Hematopoietic multipotent progenitor cell treated with erythropoietin and hydrocortisone succinate and interleukin-3 and kit ligand, for 15 days (in vitro differentiated cells): ENCODE measurements at places on chromosomes 16 and 17.

- DNase-seq, result peak; percentile 29
Observed at GRCh38 chr17:32899236-32900013, 22.5 kb upstream of the MYO1D start.

DNA sequence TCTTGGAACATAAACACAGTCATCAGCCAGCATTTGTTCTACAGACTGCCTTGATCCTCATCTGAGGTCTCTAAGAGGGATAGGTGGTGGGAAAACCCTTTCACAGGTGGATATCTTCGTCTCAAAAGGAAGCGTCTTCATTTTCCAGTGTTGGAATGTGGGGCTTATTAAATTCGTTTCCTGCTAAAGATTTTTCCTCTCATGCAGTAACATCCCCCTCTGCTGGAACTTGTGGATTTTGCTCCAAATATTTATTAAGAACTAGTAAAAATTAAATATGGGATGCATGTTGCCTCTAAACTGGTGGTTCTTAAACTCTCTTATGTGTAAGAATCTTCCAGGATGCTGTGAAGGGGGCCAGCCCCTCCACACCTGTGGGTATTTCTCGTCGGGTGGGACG lies 20.1 kb upstream of the MLYCD start:
- no peak for DNase-seq

- DNase-seq, result peak; percentile 34
Observed at GRCh38 chr17:705863-706262, 8.8 kb downstream of the VPS53 start.

GRCh38 chr17:32894245-32894644 lies 17.3 kb upstream of the MYO1D start:
- DNase-seq, result peak; percentile 56

DNA sequence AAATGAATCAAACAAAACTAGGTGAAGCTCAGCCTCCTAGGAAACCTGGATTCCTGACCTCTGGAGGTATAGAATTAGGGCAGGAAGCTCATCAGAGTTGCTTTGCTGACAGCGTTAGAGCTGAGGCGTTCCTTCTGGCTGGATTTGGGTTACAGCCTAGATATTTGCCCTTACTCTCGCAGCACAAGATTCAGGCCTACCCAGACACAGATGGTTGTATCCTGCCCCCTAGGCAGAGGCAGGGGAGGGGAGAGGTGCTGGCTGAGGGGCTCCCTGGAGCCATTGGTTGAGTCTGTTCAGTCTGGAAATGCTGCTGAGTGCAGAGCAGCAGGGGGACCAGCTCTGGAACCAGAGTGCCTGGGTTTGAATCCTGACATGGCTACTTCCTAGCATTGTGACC lies 78.4 kb downstream of the MPRIP start:
- DNase-seq, result no peak

DNA sequence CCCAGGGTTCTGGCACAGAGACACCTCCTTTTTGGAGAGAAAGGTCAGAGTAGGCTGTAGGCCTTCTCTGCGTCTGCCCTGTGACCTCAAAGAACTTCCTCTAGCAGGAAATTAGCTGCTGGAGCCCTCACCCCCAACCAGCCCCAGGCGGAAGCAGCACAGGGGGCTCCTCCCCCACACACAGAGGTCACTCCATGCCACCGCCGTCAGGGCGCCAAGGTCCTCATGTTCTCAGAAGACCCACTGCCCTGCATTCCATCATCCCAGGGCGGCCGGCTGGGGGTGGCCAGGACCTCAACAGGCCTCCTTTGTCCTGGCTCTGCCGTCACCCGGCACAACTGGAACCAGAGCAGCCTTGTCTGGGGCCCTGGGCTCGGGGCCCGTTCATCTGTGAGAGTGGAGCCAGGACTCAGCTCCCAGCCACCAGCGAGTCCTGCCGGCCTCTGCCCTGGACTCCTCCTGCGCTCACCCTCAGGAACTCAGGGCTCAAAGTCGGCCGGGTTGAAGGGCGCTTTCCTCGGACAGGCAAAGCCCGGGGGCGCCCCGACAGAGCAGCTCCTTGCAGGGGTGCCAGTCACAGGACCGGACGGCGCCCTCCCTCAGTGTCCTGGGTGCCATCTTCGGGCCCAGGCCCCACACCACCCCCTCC lies 1.2 kb downstream of the TMC6 start:
- DNase-seq, result peak; percentile 29

DNA sequence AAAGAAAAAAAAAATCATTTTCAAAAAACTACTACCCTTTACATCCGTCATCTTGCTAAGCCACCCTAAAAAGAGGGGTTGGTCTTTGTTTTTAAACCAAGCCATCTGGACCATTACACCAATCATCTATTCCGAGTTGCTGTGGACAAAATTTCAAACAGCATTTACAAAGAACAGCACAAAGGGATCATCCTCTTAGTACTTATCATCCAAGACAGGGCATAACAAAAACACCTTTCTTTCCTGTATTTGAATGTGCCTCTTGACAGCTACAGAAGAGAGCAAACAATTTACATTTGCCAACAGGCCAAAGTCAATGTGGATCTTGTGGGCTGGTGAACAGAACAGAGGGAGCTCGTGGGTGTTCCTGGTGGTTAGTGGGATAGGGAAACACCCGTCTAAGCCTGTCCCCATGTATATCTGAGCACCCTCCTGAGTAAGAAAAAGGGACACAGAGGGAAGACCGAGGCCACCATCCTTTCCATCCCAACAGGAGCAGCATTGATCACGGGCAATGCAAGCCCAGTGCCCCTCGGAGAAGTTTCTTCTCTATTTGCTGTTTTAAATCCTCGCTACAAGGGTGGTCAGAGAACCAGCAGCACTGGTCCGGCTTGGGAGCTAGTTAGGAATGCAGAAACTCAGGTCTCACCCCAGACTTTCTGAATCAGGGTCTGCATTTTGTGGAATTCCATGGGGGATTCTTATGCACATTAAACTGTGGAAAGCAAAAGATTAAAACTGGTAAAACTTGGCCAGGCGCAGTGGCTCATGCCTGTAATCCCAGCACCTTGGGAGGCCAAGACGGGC lies 1.9 kb downstream of the SLC39A11 start:
- DNase-seq, result no peak

GRCh38 chr16:16080465-16081065 lies 131.1 kb downstream of the ABCC1 start:
- no peak for DNase-seq

DNA sequence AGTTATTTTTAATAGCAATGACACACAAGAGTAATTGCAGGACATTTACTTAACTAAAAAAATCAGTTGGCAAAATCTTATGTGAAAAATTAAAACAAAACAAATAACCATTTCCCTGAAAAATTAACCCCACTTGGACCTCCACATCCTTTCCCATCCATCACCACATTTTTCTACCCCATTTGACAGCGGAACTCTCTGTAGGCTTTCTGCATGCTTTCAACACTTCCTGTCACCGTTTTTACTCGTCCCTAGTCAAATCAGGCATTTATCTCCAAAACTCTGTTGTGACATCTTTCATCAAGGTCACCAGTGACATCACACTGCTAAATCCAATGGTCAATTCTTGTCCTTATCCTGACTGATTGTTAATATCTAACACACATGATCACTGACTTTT lies 27.5 kb downstream of the KCNJ16 start:
- DNase-seq, result no peak

GRCh38 chr17:17019891-17020456 lies 22.3 kb upstream of the MPRIP start:
- DNase-seq, result no peak

GRCh38 chr17:73989671-73990070 lies 213.8 kb upstream of the RPL38 start:
- DNase-seq, result no peak

DNA sequence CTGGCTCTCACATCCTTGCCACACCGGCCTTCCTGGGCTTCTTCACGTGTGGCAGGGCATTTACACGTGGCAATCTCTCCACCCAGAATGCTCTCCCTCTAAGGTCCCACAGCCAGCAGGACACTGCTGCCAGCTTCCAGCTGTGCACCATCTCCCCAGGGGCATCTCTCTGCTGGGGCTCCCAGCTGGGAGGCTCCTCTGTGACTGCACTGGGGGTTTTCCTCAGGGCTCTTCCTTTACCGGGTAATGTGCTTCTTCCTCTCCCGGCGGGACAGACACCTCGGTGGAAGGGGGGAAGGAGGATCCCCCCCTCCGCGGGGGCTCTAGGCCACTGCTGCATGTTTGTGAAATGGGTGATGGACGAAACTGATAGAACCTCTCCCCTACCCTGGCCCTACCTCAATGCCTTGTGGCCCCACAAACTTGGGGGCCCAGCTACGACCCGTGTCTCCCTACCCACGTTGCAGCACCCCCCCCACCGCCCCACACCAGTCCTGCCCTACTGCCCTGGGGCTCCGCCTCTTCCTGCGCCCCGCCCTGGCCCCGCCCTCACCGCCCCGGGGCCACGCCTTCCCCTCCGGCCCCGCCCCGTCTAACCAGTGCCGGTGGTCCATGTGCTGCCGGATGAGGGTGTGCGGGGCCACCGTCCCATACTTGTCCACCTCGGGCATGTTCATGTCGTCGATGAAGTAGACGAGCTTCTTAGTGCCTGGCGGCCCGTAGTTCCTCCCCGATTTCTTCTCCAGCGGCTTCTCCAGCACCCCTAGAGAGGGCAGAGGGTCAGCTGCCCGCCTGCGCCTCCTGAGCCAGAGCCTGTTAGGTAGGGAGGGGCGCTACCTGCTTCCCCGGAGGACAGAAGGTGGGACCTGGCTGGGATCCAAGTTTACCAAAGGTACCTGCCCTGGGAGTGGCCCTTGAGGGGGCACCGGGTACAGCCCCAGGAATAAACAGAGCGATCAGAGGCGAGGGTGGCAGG lies 92.6 kb downstream of the DNAH17 start:
- no peak for DNase-seq

DNA sequence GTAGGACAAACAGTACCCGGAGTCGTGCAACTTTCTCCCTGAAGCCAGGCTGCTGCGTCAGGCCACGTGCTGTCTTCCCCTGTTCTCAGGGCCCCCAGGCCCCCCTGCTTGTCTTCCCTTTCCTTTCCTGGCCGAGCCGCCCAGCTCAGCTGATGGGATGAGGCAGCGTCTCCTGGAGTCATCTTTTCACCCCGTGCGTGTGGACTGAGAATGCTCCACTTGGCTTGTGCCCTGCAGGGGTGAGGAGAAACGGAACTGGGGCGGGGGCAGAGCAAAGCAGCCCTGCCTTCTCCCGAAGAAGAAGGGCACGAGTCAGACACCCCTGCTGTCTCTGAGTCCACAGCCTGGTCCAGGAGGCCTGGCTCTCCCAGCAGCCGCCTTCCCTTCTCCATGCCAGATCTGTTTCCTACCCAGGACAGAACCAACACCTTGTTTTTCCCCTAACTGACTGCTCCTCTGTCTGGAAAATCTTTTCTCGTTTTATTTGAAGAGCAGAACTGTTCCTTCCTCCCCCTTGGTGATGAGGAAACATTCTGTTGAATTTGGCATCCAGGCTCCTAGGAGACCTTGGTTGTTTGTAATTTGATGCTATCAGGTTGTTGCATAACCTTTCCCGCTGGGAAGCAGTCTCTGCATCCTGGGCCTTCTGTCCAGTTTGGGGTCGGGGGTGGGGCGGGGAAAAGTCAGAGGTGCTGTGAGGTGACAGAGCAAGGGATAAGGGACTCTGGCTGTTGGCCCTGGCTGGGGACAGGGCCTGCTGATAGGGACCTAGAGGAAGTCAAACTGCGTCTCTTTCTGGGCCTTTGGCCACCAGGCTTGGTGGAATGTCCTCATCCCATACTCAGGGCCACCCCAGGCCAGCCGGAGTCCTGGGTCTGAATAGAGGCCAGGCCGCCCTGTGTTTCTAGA lies 78.8 kb downstream of the WIPI1 start:
- DNase-seq, result no peak

GRCh38 chr17:40535924-40536294 lies 29.4 kb downstream of the CCR7 start:
- DNase-seq, result no peak

DNA sequence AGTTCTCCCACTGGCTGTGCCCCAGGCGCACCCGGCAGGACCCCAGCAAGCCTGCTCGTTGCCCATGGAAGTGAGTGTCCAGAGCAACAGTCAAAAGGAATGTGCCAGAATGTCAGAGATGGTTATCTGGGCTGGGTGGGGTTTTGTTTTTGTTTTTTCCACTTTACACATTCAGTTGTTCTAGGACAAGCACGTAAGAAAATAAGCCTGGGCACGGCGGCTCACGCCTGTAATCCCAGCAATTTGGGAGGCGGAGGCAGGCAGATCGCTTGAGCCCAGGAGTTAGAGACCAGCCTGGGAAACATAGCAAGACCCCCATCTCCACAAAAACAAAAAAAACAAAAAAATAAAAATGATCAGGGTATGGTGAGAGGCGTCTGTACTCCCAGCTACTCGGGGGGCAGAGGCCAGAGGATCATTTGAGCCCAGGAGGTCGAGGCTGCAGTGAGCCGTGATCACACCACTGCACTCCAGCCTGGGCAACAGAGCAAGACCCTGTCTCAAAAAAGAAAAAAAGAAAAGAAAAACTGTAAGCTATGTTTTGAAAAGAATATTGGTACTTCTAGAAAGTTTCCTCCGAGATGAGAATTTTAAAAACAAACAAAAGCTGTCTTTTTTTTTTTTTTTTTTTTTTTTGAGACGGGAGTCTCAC lies 8.3 kb downstream of the NDUFAF8 start:
- DNase-seq, result no peak

DNA sequence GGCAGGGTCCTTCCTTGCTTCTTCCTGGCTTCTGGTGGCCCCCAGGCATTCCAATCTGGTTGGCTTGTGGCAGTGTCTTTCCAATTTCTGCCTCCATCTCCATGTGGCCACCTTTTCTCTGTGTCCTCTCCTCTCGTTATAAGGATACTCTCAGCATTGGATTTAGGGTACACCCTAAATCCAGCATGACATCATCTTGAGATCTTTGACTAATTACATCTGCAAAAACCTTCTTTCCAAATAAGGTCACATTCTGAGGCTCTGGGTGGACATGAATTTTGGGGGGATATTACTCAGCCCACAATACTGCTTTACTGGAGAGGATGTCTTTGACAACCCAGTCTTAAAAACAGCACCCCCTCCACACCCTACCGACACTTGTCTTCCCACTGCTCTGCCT lies 18.9 kb upstream of the CFAP20 start:
- DNase-seq, result no peak

DNA sequence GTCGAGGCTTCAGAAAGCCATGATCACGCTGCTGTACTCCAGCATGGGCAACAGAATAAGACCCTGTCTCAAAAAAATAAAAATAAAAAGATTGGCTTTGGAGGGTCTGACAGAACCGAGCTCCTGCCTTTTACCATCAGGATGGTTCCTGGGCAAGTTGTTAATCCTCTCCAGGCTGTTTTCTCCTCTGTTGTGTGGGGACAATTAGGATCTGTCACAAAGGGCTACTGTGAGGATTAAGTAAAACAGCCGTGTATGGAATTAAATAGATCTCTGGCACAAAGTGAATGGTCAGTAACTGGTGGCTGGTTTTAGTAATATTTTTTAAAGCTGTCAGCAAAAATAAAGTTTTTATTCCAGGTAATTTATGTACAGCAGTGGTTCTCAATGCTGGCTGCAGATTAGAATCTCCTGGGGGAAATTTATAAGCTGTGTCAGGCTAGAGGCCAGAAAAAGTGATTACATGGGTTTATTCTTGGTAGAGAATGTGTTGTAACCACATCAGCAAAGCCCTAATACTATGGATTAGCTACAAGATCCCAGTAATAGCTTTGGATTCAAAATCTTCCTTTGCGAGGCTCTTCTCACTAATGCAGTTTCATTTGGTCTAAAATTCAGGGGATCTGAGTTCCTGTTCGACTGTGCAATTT lies 47.2 kb downstream of the GPRC5B start:
- DNase-seq, result no peak
